ENCODE measurements at places on chromosomes 1 and 21. TPM values are rescaled to one million over a fixed set of nuclear protein-coding genes. Genes with fewer than 3 reads are reported as not detected.

The PDE4B gene
- 2.8 TPM for total RNA-seq

The OLIG2 gene
- 1.4 TPM for total RNA-seq

The ROR1 gene
- total RNA-seq: 32.0 TPM

The LAX1 gene
- total RNA-seq: not detected

The CFHR1 gene
- total RNA-seq: not detected

The FOXO6 gene
- total RNA-seq: 21.1 TPM

The UTS2 gene
- total RNA-seq: not detected

The SH2D1B gene
- total RNA-seq: not detected

The FAM151A gene
- total RNA-seq: 5.8 TPM

The UHMK1 gene
- total RNA-seq: 31.4 TPM

The PRELP gene
- 0.07 TPM for total RNA-seq

The TEDDM1 gene
- not detected for total RNA-seq

The NR1I3 gene
- not detected for total RNA-seq

DNA sequence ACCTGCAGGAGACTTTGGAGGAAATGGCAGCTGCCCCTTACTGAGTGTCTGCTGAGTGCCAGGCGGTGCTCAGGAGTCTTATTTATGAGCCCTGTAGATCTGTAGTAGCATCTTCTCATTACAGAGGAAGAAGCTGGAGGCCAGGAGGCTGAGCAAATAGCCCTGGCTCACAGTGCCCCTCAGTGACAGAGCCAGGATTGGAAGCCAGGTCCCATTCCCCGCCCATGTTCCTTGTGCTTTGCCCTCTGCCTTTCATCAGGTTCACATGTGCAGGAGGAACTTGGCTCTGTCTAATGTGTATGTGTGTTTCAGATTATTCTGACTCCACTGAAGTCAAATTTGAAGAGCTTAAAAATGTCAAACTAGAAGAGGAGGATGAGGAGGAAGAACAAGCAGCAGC, 21.2 kb downstream of the KDM4A start:
- no peak overlapping the region for H3K27ac ChIP-seq
- H3K27me3 ChIP-seq: no peaks in the 10 kb centered on the region
- H3K4me1 ChIP-seq: no peaks in the 10 kb centered on the region
- H3K4me3 ChIP-seq: no peak overlapping the region

DNA sequence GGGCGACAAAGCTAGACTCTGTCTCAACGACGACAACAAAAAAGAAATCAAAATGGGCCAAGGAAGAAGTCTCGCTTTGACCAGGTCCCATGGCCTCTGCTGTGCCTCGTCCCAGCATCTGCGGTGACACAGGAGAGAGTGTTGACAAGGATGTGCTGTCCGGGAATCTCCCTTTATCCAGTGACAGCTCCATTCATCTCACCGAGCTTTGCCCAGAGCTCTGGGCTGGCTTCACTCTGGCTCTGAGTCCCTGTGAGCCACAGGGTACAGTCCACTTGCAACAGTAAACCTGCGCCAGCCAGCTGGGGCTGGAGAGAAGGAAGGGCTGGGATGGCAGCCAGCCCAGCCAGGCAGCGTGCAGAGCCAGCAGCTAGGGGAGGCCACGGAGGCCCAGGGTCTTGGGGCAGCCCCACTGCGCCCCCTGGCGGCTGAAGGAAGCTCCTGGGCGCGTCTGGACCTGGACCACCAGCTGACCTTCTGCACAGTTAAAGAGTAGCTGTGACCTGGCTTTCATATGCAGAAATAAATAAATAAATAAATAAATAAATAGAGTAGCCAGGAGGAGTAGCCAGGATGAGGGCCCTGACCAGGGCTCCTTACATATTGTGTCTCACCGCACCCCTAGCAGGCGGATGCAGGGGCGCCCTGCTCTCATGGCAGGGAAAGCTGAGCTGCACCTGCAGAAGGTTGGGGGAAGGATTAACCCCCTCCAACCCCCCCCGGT, 29.7 kb downstream of the ENO1 start:
- peaks cover 14% of the 10 kb centered on the region for H3K27me3 ChIP-seq
- H3K36me3 ChIP-seq: no peaks in the 10 kb centered on the region
- H3K4me3 ChIP-seq: no peak overlapping the region
- DNase-seq: peak; percentile 88
- H3K27ac ChIP-seq: no peak overlapping the region
- H3K4me1 ChIP-seq: peaks cover 20% of the 10 kb centered on the region

- no peak overlapping the region for H3K27ac ChIP-seq
- no peaks in the 10 kb centered on the region for H3K4me1 ChIP-seq
- peaks cover 10% of the 10 kb centered on the region for H3K27me3 ChIP-seq
- no peak overlapping the region for H3K4me3 ChIP-seq
These were observed 155.0 kb upstream of the EDN2 start for GRCh38 chr1:41639332-41639936.

- H3K27ac ChIP-seq: no peak overlapping the region
- no peak for DNase-seq
- peaks cover 31% of the 10 kb centered on the region for H3K4me1 ChIP-seq
- H3K4me3 ChIP-seq: no peak overlapping the region
- no peaks in the 10 kb centered on the region for H3K36me3 ChIP-seq
These were observed 112.7 kb upstream of the JUN start for GRCh38 chr1:58896246-58897183.

DNA sequence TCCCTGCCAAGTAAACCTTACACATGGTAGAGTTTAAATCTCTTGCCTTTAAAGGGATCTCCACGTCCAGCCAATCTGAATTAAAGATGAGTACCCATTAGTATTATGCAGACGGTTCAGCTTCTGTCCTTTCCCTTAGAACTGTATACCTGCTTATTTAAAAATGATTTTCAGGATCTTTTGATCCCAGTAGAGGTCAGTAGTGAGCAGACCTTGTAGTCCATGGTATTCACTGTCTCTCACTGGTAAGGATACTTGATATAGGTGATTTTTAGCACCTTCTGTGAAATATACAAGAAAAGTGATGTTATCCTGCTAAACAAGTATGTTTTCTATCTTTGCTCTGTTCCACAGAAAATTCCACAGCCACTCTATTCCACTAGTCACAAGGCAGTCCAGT, 1211.6 kb upstream of the ADGRL4 start:
- no peaks in the 10 kb centered on the region for H3K27me3 ChIP-seq
- H3K4me3 ChIP-seq: no peak overlapping the region
- H3K4me1 ChIP-seq: peaks cover 9% of the 10 kb centered on the region
- no peaks in the 10 kb centered on the region for H3K36me3 ChIP-seq

GRCh38 chr1:147745271-147745670, 15.1 kb downstream of the GJA5 start:
- no peak overlapping the region for H3K4me3 ChIP-seq
- DNase-seq: no peak
- H3K27me3 ChIP-seq: peaks cover 21% of the 10 kb centered on the region
- no peak overlapping the region for H3K27ac ChIP-seq
- H3K4me1 ChIP-seq: no peaks in the 10 kb centered on the region

- DNase-seq: no peak
- no peaks in the 10 kb centered on the region for H3K36me3 ChIP-seq
- peaks cover 14% of the 10 kb centered on the region for H3K4me1 ChIP-seq
- no peak overlapping the region for H3K4me3 ChIP-seq
- H3K27ac ChIP-seq: no peak overlapping the region
These were observed 12.6 kb upstream of the CD34 start for GRCh38 chr1:207923561-207923960.

DNA sequence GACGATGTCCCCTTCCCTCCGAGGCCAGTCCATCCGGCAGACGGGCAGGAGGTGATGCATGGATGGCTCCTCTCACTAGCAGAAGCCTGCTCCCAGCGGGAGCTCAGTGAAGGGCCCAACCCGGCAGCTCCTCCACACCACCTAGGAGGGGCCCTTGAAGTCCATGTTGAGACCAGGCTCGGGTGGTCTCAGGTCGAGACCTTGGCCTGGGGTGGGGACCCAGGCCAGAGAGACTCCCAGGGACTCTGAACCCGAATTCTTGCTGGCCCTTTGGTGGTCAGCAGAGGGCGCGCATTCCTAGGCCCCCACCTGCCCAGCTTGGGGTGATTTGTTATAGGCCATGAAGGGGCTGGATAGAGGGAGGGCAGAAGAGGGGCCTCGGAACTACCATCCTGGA, 642 bp upstream of the NT5C1A start:
- H3K27me3 ChIP-seq: peaks cover 73% of the 10 kb centered on the region
- peak overlapping the region; percentile 83 for H3K4me3 ChIP-seq
- H3K36me3 ChIP-seq: no peaks in the 10 kb centered on the region
- H3K4me1 ChIP-seq: no peaks in the 10 kb centered on the region
- no peak overlapping the region for H3K27ac ChIP-seq

- peaks cover 27% of the 10 kb centered on the region for H3K4me1 ChIP-seq
- H3K27ac ChIP-seq: peak overlapping the region; percentile 1
- DNase-seq: no peak
These were observed 18.4 kb downstream of the HIPK1 start for GRCh38 chr1:113947388-113948107.

DNA sequence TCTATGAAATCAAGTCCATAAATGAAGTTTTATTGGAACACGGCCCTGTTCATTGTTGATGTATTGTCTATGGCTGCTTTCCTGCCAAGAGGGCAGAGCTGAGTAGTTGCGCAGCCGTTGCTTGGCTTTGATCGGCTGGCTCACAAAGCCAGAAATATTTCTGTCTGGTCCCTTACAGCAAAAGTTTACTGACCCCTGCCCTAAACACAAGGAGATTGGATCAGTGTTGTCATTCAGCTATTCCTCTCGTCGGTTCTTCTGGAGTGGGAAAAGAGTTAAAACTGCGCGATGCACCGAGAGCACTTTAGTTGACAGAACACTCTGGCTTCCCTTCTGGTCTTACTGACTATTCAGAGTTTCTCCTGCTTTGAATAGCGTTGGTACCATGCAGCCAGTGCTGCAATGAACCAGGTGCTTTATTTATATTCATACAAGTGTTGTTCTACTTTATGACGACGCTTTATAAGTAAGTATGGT, 868 bp downstream of the ZBTB40 start:
- H3K4me1 ChIP-seq: peaks cover 48% of the 10 kb centered on the region
- H3K36me3 ChIP-seq: no peaks in the 10 kb centered on the region
- peak overlapping the region; percentile 93 for H3K4me3 ChIP-seq
- peak overlapping the region; percentile 94 for H3K27ac ChIP-seq

DNA sequence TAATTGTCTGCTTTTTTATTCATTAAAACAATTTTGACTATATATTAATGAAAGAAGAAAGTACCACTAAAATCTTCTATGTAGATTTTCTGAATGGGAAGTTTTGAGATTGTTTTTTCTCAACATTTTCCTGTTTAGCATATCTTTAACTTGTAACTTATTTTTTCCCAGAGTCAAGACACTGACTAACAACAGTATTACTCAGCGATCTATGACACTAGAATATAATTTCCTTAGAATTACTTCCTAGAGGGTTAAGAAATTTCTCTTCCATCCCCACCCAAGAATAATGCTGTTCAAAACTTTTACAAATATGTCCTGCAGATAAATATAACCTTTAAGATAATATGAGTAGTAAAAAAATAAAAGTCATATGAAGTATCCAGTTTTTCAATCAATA, 218.2 kb upstream of the NR5A2 start:
- no peak overlapping the region for H3K4me3 ChIP-seq
- H3K4me1 ChIP-seq: peaks cover 4% of the 10 kb centered on the region
- no peak for DNase-seq
- H3K27me3 ChIP-seq: no peaks in the 10 kb centered on the region

GRCh38 chr1:173431304-173432045, 45.7 kb upstream of the PRDX6 start:
- peaks cover 24% of the 10 kb centered on the region for H3K4me1 ChIP-seq
- no peaks in the 10 kb centered on the region for H3K36me3 ChIP-seq
- no peak overlapping the region for H3K4me3 ChIP-seq
- no peaks in the 10 kb centered on the region for H3K27me3 ChIP-seq

DNA sequence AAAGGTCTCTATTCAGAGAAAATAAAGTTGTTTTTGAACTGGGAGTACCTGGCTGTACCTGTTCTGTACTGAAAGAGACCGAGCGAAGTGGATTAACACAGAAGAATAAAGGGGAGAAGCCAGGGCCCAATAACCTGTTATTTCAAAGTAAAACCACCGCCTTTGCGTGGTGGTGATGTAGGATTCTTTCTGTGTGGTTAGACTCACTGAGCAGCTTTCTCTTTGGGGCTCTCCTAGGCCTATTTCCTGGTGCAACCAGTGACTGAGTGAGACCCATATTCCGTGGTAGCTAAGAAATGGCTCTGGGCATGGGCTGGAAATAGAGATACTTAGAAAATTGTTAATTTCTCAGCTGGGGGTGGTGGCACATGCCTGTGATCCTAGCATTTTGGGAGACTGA, 99.9 kb downstream of the XCL2 start:
- no peaks in the 10 kb centered on the region for H3K36me3 ChIP-seq
- no peak overlapping the region for H3K27ac ChIP-seq
- H3K4me1 ChIP-seq: peaks cover 9% of the 10 kb centered on the region
- H3K27me3 ChIP-seq: peaks cover 10% of the 10 kb centered on the region
- DNase-seq: no peak

GRCh38 chr1:33725037-33725436, 138.8 kb upstream of the HMGB4 start:
- no peaks in the 10 kb centered on the region for H3K36me3 ChIP-seq
- no peak overlapping the region for H3K27ac ChIP-seq
- no peak overlapping the region for H3K4me3 ChIP-seq
- peaks cover 4% of the 10 kb centered on the region for H3K27me3 ChIP-seq

- peaks cover 37% of the 10 kb centered on the region for H3K4me1 ChIP-seq
- no peaks in the 10 kb centered on the region for H3K36me3 ChIP-seq
- H3K27ac ChIP-seq: peak overlapping the region; percentile 19
- no peak overlapping the region for H3K4me3 ChIP-seq
- peaks cover 8% of the 10 kb centered on the region for H3K27me3 ChIP-seq
These were observed 23.3 kb upstream of the ACBD6 start for GRCh38 chr1:180525715-180526039.

GRCh38 chr1:29640428-29640785, 404.1 kb downstream of the PTPRU start:
- no peak overlapping the region for H3K4me3 ChIP-seq
- no peak overlapping the region for H3K27ac ChIP-seq
- H3K27me3 ChIP-seq: peaks cover 8% of the 10 kb centered on the region
- DNase-seq: peak; percentile 27
- H3K36me3 ChIP-seq: no peaks in the 10 kb centered on the region
- H3K4me1 ChIP-seq: peaks cover 4% of the 10 kb centered on the region

DNA sequence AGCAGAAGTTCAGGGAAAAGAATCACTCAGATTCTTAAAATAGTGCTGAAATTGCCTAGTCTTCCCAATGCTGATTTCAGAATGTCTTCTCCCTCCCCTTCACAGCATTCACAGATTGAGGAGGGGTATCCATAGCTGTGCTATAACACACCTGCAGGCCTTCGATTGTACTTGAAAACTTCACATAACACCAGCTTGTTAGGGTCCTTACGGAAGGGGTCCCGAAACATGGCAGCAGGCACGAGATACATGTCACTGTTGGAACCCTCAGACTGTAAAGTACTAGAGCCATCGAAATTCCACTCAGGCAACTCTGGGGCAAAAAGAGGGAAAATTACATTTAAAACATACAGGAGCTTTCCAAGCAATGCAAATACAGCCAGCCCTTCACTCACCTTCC, 4.6 kb downstream of the GLUL start:
- no peak overlapping the region for H3K27ac ChIP-seq
- DNase-seq: no peak
- peaks cover 14% of the 10 kb centered on the region for H3K4me1 ChIP-seq
- peak overlapping the region; percentile 20 for H3K4me3 ChIP-seq

GRCh38 chr1:202291961-202292712, 49.6 kb downstream of the UBE2T start:
- H3K4me3 ChIP-seq: no peak overlapping the region
- no peaks in the 10 kb centered on the region for H3K36me3 ChIP-seq
- H3K27ac ChIP-seq: no peak overlapping the region

GRCh38 chr1:10795276-10796021, 997 bp downstream of the CASZ1 start:
- peaks cover 5% of the 10 kb centered on the region for H3K4me1 ChIP-seq
- peak overlapping the region; percentile 67 for H3K27ac ChIP-seq
- DNase-seq: no peak
- H3K4me3 ChIP-seq: peak overlapping the region; percentile 93
- no peaks in the 10 kb centered on the region for H3K36me3 ChIP-seq
- peaks cover 58% of the 10 kb centered on the region for H3K27me3 ChIP-seq

All from type B pancreatic cell (in vitro differentiated cells).